ENCODE measurements at places on chromosomes 5 and 9. TPM values are rescaled to one million over a fixed set of nuclear protein-coding genes. Genes with fewer than 3 reads are reported as not detected.

GRCh38 chr9:108671176-108671575 lies 184.6 kb downstream of the ACTL7B start:
- no peaks in the 10 kb centered on the region for H3K36me3 ChIP-seq
- no peaks in the 10 kb centered on the region for H3K4me1 ChIP-seq

DNA sequence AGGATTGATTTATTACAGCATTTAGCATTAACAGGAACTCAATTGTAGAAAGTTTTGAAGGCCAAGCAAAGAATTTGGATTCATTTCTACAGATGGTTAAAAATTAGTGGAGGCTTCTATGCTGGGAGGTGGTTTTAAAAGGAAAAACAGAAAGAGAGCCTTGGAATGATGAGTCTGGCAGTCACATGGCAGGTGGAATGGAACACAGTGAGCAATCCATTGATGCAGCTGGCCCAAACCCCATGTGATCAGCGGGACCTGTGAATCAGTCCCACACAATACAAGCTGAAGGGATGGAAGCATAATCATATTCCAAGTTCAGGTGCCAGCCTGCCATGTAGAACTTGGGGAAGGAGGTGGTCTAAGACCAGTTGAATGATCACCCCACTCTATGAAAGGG lies 147.9 kb downstream of the PIP5K1B start:
- no peak overlapping the region for H3K27ac ChIP-seq
- no peaks in the 10 kb centered on the region for H3K4me1 ChIP-seq
- H3K4me3 ChIP-seq, result no peak overlapping the region
- no peak for DNase-seq

DNA sequence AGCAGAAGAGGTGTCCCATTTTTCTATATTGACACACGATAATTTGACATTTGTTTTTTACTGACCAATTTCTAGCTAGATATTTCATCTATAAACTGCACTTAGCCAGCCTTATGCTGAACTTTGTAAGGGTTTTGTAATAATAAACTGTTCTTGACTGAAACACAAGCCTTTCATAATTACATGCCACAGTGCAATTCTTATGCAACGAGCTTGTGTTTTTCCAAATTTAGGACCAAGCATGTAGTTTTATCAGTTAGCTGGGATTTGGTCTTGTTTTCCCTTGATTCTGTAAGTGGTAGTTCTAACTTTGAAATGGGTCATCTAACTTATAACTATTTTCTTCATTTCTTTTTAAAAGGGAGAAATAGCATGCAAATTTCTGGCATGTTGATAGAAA lies 1.3 kb upstream of the LURAP1L start:
- no peak overlapping the region for H3K4me3 ChIP-seq
- DNase-seq, result no peak
- H3K36me3 ChIP-seq, result no peaks in the 10 kb centered on the region
- H3K27ac ChIP-seq, result no peak overlapping the region

- H3K27me3 ChIP-seq, result no peaks in the 10 kb centered on the region
- H3K4me3 ChIP-seq, result no peak overlapping the region
- no peak overlapping the region for H3K27ac ChIP-seq
- DNase-seq, result no peak
- H3K4me1 ChIP-seq, result peaks cover 54% of the 10 kb centered on the region
- peaks cover 8% of the 10 kb centered on the region for H3K36me3 ChIP-seq
Measured at GRCh38 chr9:78396087-78396486, 99.2 kb downstream of the PSAT1 start.

DNA sequence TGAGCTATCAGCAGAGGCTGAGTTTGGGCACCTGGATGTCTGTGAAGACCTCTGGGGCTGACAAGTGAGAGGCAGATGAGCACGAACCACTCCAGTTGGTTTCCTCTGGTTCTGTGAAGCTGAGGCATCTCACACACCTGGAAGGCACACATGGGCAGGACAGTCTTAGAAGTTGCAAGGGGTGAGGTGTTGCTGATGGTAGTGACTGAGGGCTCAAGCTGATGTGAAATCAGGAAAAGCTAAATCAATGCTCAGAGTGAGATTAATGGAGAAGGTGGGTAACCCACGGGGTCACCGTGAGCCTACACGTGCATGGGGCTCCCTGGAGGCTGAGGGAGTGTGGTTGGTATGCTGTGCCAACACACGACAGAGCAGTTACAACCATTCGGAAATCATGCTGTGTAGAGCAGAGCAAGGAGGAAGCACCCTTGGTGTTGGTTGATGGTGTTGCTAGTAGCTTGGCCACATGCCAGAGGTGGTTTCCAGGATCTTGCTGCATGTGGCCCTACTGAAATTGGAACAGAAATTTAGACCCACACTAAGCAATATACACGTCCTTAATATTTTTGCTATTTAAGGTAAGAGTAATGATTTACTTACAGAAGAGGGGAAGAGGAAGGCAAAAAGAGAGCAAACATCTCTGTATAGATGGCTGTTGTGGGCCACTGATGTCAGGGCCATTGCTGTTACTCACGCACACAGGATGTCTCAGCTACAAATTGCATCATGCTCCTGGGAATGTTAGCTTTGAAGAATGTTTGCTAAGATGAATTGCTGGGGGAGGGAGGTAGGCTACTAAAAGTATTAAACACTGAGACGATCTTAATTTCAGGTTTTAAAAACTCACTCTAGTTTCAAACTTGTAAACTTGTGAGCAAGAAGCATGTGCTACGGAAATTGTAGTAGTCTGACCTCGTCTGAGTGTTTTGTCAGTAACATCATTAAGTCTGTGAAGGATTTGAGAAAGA lies 170.5 kb downstream of the ARHGEF28 start:
- no peak overlapping the region for H3K27ac ChIP-seq
- DNase-seq, result no peak
- no peak overlapping the region for H3K4me3 ChIP-seq
- H3K36me3 ChIP-seq, result no peaks in the 10 kb centered on the region
- H3K27me3 ChIP-seq, result no peaks in the 10 kb centered on the region

GRCh38 chr5:132500244-132500930 lies 9.8 kb upstream of the IRF1 start:
- no peak for DNase-seq
- H3K4me3 ChIP-seq, result no peak overlapping the region
- no peak overlapping the region for H3K27ac ChIP-seq
- H3K4me1 ChIP-seq, result peaks cover 2% of the 10 kb centered on the region

GRCh38 chr5:38285226-38285625 lies 26.9 kb downstream of the EGFLAM start:
- peaks cover 2% of the 10 kb centered on the region for H3K4me1 ChIP-seq
- no peak overlapping the region for H3K27ac ChIP-seq
- no peaks in the 10 kb centered on the region for H3K27me3 ChIP-seq
- H3K36me3 ChIP-seq, result no peaks in the 10 kb centered on the region
- no peak for DNase-seq

DNA sequence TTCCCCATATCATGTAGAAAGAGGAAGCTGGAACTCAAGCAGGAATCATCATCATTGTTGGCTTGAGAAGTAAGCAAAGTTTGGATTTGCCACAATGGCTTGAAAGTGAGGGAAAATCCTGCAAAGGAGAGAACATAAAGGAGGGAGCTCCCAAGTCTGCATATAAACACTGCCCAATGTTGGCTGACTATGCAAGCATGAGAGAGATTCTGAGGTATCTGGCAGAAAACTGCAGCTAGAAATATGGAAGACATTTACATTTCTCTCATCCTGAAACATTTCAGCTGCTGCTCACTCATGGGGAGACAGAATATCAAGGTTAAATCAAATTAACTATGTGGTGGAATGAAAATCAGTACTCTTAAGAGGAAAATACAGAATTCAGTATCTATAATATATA lies 415.6 kb upstream of the TNC start:
- no peaks in the 10 kb centered on the region for H3K4me1 ChIP-seq
- no peak overlapping the region for H3K27ac ChIP-seq
- no peak overlapping the region for H3K4me3 ChIP-seq
- H3K27me3 ChIP-seq, result no peaks in the 10 kb centered on the region

DNA sequence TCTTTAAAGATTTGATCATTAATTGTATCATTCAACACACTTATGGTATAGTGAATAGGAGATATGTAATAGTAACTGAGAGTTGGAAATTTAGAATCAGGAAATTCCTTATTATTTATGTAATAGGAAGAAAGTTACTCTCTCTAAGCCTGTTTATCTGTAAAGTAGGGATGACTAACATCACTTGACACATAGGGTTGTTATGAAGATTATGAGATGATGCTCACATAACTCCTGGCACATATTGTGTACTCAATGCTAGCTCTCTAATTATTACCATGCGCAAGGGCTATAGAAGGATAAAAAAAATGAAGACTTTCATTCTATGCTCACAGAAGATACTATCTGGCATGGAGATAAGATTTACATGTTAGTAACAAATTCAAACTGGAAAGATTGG lies 149.9 kb downstream of the ISOC1 start:
- no peak for DNase-seq
- no peak overlapping the region for H3K4me3 ChIP-seq
- H3K36me3 ChIP-seq, result no peaks in the 10 kb centered on the region
- H3K4me1 ChIP-seq, result no peaks in the 10 kb centered on the region

GRCh38 chr5:135632798-135633197 lies 54.0 kb upstream of the CXCL14 start:
- H3K27ac ChIP-seq, result no peak overlapping the region
- H3K4me3 ChIP-seq, result no peak overlapping the region
- H3K27me3 ChIP-seq, result no peaks in the 10 kb centered on the region
- no peaks in the 10 kb centered on the region for H3K36me3 ChIP-seq
- no peaks in the 10 kb centered on the region for H3K4me1 ChIP-seq

DNA sequence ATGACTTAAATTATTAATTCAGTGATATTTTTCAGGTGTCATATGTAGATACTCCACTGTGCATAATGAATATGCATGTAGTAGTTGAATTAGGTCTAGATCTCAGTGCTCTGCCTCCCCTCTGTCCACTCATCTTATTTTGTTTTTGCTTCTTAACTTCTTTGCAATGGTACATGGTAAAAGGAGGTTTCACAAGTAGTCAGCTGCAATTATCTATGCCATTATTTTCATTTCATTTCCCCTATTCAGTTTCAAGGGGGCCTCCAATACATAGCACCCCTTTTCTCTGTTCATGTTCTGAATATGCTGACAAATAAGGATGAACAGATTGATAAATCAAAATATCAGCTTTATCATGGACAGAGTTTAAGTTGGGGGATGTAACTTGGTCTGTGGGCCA lies 511.6 kb upstream of the ZNF608 start:
- no peak overlapping the region for H3K27ac ChIP-seq
- H3K36me3 ChIP-seq, result peaks cover 7% of the 10 kb centered on the region
- DNase-seq, result no peak
- no peaks in the 10 kb centered on the region for H3K27me3 ChIP-seq

DNA sequence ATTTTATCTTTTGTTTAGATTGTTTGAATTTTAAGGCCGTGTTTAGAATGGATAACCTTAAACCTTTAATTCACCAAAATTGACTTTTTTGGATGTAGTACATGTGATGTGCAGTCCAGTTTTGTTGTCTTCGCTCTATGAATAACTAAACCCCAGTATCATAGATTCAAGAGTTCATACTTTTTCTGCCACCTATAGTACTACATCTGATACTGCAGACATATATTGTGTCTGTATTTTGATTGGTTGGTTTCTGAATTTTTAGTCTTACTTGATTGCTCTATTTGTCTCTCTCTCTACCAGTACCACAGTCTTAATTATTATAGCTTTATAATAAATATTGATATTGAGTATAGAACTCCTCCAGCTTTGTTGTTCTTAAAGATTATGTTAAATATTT lies 58.1 kb downstream of the PPIP5K2 start:
- H3K27me3 ChIP-seq, result no peaks in the 10 kb centered on the region
- peak; percentile 4 for DNase-seq
- H3K4me1 ChIP-seq, result no peaks in the 10 kb centered on the region
- peaks cover 7% of the 10 kb centered on the region for H3K36me3 ChIP-seq

DNA sequence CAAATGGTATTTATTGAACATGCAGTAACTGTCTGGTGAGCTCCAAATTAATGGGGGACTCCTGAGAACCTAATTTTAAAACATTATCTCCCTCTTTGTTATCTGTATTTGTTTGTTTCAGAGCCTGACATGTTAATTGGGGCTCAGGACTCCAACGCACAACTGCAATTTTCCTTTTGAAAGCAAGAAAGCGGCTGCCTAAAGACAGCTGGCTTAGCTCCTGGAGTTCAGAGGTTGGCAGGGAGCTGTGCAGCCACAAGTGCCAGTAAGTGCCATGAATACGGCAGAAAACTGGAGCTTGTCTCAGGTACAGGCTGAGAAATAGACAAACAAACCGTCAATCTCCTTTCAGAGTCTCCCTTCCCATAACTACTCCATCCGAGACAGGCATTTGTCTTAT lies 80.9 kb downstream of the PPP2R2B start:
- H3K4me1 ChIP-seq, result peaks cover 61% of the 10 kb centered on the region
- H3K27ac ChIP-seq, result peak overlapping the region; percentile 24
- DNase-seq, result no peak
- H3K4me3 ChIP-seq, result no peak overlapping the region
- no peaks in the 10 kb centered on the region for H3K36me3 ChIP-seq

- no peaks in the 10 kb centered on the region for H3K27me3 ChIP-seq
- peak; percentile 90 for DNase-seq
- peak overlapping the region; percentile 81 for H3K27ac ChIP-seq
- peak overlapping the region; percentile 91 for H3K4me3 ChIP-seq
- H3K4me1 ChIP-seq, result peaks cover 18% of the 10 kb centered on the region
Measured at GRCh38 chr9:100427366-100428263, 672 bp downstream of the MSANTD3 start.

- no peak overlapping the region for H3K4me3 ChIP-seq
- no peaks in the 10 kb centered on the region for H3K36me3 ChIP-seq
- H3K4me1 ChIP-seq, result no peaks in the 10 kb centered on the region
- no peaks in the 10 kb centered on the region for H3K27me3 ChIP-seq
- DNase-seq, result no peak
Measured at GRCh38 chr9:36424289-36425055, 24.4 kb upstream of the RNF38 start.

DNA sequence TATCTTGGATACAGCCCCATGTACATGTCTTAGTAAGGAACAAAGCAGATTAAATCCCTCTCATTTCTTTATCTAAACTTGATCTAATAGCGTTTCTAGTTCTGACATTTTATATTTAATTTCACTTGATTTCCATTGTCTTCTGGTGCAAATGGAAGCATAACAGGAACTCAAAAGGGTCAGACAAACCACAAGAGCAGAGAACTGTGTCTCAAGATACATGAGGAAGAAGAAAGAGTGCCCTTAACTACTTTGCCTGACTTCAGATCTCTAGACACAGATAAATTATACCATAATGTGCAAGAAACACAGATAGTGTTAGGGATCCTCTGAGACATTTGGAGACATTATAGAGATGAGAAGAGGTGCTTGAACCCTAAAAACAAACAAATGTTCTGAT lies 20.7 kb upstream of the STX17 start:
- H3K27me3 ChIP-seq, result no peaks in the 10 kb centered on the region
- no peak overlapping the region for H3K27ac ChIP-seq
- H3K4me1 ChIP-seq, result no peaks in the 10 kb centered on the region

Gene ANXA1
- total RNA-seq, result 4.9 TPM

Gene LHX6
- 1.0 TPM for total RNA-seq

Gene RGS7BP
- total RNA-seq, result 5.4 TPM

Gene CCNJL
- total RNA-seq, result 29.2 TPM

Gene MCTP1
- 13.6 TPM for total RNA-seq

Gene DTWD2
- total RNA-seq, result 15.4 TPM

Gene FYB1
- not detected for total RNA-seq

Gene TAF11L6
- not detected for total RNA-seq

Gene LRRC14B
- total RNA-seq, result not detected
